ENCODE measurements at places on chromosomes 16 and 17.

DNA sequence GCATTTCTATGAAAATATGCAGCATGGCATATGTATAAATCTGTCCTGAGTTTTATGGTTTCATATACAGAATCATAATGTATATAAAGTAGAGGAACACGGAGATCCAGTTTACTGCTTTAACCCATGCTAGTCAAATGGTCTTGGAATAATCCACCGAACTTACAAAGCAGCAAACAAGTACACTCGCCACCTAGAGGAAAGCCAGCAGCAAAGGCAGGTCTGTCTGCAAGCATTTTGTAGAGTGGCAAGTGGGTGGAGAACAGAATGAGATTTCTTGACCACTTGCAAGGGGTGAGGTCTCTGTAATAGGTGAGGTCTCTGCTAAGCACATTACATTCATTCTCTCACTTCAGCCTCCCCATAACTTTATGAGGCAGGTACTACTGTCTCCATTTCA lies 308.3 kb downstream of the CA10 start:
- DNase-seq: no peak

- DNase-seq: peak; percentile 53
Measured at GRCh38 chr16:31460582-31461002, 1.3 kb downstream of the ARMC5 start.

DNA sequence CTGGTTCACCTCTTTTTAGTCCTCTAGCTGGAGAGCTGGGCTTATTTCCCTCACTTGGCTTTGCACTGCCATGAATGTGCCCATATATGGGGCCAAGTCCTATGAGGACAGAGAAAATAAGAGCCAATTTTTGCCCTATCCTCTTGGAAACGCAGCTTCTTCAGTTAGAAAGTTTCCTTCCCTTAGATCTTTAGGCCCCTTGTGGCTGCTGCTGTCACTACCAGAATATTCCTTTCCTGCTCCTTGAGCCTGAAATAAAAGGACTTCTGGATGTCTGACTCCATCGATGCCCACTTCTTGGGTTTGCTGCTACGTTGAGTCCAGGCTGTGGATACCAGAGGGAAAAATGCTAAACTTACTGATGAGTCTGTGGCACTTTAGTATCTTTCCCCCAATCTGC lies 487.1 kb downstream of the GRIN2A start:
- no peak for DNase-seq

DNA sequence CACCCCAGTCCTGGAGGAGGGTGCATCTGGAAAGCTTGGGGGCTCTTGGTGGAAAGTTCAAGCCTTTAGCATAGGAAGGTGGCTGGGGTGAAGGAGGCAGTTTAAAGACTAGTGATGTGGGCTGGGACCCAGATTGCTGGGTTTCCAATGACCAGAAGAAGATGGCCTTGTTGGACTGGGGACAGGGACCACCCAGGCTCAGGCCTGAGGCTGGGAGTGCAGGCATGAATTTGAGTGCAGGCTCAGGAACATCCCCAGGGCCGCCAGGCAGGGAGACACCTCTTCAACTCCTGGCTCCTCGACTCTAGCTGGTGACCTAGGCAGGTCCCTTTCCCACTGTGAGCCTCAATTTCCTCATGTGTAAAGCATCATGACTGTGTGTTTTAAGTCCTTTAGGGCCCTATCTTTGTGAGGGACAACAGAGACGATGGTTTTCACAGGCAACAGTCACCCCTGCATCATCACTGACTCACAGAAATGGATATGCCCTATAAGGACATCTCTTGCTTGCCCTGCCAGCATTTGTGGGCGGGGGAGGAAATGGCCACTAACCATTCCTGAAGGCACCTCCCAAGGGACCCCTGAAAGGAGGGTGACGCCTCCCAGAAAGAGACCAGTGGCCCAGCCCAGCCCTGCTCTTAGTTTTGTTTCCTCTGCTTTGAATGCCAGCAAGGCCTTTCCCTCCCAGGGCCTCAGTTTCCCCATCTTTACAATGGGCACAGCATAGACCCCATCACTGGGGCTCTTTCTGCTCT lies 11.1 kb downstream of the NLRC5 start:
- peak; percentile 78 for DNase-seq

GRCh38 chr17:27892866-27893769 lies at the start of gene LYRM9:
TSS of gene LYRM9 (minus strand) at chr17:27893365. CDS start at chr17:27882694, 10,671 bp downstream.
- DNase-seq: peak; percentile 97

DNA sequence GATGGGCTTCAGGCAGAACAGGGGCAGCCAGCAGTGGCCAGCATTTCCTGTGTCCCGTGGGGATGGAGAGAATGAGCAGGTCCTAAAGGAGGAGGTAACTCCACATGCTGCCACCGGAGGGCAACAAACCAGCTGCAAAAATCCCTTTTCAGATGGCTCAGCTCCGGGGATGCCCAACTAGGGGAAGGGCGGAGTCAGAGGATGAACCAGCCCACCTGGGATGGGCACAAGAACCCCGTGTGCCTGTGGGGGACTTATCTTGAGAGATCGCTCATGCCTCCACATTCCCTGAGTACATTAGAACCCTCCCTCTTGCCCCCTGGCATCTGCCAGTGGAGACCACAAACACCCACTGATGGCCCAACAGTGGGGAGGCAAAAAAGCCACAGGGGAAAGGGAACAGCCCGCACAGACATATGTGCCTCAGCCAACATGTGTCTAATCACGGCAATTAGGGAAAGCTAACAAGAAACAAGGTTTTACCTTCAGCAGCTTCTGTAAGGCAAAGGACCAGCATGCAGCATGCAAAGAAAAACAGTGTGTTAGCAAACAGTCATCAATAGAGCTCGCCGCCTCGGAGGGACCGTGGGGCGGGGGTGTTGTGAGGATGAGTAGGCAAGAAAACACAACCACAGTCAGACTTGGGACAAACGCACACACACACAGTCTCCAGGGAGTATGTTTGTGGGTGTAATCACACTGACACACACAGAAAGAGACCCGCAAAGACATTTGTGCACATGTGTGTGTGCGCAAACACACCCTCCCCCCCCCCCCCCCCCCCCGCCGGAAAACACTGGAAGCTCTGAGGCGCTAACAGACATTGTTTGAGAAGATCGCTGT lies 64.0 kb downstream of the MYO18A start:
- no peak for DNase-seq

GRCh38 chr16:67027046-67027445 lies 1.9 kb upstream of the CBFB start:
- no peak for DNase-seq

GRCh38 chr17:44110823-44111633 lies 12.4 kb downstream of the HDAC5 start:
- peak; percentile 100 for DNase-seq

DNA sequence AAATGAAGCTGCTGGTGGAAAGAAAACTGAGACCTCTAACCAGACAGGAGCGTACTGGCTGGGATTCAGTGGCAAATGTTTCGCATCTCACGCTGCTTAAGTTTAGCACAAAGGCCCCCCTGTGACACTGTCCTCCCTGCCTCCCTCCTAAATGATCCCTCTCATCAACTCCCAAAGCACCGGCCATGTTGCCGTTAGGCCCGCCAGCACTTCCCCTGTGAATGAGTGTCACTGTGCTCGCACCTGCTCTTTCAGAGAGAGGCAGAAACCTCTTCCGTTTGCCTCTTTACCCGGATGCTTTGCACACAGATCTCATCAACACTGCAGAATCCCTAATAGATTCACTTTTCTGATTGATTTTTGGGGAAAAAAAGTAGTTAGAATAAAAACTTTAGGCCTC lies 26.5 kb downstream of the MBTPS1 start:
- DNase-seq: no peak

All from psoas muscle (tissue), 8 donors.